ENCODE measurements at places on chromosomes 6 and 20.
A peak's percentile ranks its signal among the peaks of the same experiment; 100 is the strongest.

DNA sequence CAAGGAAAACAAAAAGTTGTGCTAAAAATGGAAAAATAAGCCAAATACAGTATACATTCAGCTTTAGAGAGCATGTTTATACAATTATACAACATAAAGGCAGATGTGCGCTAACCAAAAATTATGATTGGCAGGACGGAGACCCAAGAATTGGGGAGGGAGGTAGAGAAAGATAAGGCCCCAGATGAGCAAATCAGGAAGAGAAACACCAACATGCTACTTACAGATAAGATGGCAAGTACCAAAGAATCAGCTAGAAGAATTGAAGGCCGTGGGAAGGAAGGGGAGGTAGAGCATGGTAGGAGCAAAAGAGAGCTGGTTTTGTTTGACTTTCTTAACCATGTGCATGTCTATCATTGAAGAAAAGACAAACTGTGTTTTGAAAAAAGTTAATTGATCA lies 45.4 kb downstream of the PRND start:
- no peak for DNase-seq

GRCh38 chr6:44034931-44035345 lies 92.3 kb downstream of the MRPL14 start:
- no peak for DNase-seq

- no peak for DNase-seq
Measured at GRCh38 chr6:35501784-35502183, 4.9 kb upstream of the TEAD3 start.

GRCh38 chr6:107319906-107320530 lies 139.3 kb downstream of the PDSS2 start:
- no peak for DNase-seq

- no peak for DNase-seq
Measured at GRCh38 chr6:111417946-111418345, 65.1 kb downstream of the REV3L start.

DNA sequence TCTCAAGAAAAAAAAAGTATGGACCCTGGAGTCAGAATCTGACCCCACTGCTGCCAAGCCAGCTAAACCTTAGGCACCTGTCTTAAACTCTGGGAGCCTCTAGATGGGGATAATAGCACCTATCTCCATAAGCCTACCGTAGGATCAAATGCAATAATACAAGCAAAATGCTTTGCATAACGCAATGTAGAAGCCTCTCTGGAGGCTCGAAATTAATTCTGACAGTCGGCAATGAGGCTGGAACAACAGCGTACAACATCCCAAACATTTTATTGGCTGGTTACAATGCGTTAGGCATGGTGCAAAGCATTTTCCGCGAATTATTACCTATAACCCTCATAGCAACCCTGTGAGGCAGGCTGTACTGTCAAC lies 521 bp downstream of the CDK5RAP1 start:
- peak; percentile 39 for DNase-seq

- DNase-seq = no peak
Measured at GRCh38 chr6:107811591-107812218, 12.4 kb downstream of the SCML4 start.

- no peak for DNase-seq
Measured at GRCh38 chr20:49405696-49406095, 76.8 kb downstream of the KCNB1 start.

DNA sequence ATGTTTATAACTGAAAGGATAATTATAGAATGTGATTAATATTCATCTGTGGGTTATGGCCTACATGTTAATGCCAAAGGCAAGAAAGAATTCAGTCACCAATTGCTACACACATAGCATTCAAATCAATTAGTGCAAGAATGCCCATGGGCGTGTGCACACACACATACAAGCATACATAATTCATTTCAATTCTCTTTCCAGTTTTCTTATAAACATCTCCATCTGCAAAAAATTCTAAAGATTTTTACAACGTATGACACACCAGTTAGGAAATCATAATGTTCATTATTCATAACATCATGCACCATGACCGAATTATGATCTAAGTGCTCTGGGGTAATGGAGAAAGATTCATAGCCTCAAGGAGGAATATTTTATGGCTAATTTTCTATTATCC lies 111.0 kb upstream of the ADTRP start:
- DNase-seq = no peak

DNA sequence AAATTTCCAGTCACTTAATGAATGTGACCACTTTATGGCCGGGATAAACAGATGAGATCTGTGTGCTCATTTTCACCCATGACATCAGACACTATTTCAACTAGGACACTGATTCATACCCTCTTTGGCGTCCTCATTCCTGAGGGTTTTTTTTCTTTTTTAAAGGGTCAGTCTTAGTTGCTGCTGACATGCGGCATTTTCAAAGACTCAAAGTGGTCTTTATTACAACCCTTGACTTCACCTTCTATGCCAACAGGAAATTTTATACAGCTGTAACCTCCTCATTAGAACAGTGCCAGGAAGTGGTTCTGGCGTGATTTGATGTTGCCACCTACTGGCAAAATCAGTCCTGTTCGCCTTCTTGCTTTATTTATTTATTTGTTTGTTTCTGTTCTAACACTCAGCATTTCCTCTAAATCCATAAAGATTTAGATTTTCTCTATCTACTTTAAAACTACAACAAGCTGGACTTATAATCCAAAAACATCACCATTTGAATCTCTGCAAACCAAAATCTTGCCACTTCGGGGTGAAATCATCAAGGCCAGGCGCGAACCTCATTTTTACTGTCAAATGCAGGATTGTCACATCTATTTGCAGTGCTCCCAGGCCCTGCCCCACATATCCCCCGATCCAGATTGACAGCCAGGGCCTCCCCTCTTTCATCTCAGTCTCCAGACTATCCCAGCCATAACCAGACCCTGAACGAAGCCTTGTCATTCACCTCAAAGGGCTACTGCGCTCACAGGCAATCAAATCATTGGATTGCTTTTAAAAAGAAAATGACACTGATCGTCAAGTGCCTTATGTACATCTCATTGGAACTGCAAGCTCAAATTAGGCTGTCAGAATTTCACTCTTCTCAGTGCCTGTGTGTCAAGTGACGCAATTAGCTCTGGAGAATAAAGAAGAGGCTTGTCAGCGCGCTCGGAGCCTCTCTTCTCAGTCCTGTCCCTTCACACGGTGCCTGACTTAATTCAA lies 77.5 kb downstream of the C6orf118 start:
- peak; percentile 36 for DNase-seq

GRCh38 chr6:75802366-75802765 lies 53.3 kb downstream of the MYO6 start:
- no peak for DNase-seq

DNA sequence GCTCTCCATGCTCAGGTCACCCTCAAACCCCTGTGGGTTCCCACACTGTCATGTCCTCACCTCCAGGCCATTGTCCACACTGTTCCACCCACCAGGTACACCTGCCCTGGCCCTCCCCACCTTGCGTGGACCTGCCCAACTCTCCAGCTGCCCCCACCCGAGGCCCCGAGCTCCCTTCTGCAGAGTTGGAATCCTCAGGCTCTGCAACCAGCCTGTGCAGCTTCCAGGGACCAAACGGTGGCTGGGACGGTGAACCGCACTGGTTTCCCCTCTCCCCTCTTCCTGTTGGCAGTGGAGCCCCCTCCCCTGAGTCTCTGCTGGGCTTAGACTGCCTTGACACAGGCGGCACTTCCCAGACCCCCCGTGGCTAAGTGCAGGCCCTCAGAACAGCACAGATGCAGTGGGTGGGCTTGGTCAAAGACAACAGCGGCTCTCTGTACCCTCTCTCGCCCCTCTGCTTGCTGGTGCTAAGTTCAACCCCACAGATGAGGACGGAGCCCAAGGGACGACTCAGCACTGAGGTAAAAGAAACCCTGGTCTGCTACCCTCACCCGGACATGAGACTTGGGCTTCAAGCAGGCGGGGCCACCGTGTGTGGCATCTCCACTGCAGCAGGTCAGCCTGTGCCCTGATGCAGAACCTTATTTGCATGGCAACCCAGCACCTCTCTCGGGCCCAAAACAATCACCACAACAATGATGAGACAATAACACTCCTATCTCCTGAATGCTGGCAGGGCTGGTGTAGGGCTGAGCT lies 11.0 kb downstream of the ZBP1 start:
- no peak for DNase-seq

GRCh38 chr6:28489366-28490204 lies 26.0 kb downstream of the GPX6 start:
- DNase-seq = peak; percentile 72

- no peak for DNase-seq
Measured at GRCh38 chr20:13736436-13737191, 48.1 kb downstream of the ESF1 start.

GRCh38 chr6:79949233-79949632 lies 1.9 kb upstream of the ELOVL4 start:
- DNase-seq = peak; percentile 58

GRCh38 chr20:61149636-61150035 lies 102.4 kb upstream of the CDH4 start:
- no peak for DNase-seq

DNA sequence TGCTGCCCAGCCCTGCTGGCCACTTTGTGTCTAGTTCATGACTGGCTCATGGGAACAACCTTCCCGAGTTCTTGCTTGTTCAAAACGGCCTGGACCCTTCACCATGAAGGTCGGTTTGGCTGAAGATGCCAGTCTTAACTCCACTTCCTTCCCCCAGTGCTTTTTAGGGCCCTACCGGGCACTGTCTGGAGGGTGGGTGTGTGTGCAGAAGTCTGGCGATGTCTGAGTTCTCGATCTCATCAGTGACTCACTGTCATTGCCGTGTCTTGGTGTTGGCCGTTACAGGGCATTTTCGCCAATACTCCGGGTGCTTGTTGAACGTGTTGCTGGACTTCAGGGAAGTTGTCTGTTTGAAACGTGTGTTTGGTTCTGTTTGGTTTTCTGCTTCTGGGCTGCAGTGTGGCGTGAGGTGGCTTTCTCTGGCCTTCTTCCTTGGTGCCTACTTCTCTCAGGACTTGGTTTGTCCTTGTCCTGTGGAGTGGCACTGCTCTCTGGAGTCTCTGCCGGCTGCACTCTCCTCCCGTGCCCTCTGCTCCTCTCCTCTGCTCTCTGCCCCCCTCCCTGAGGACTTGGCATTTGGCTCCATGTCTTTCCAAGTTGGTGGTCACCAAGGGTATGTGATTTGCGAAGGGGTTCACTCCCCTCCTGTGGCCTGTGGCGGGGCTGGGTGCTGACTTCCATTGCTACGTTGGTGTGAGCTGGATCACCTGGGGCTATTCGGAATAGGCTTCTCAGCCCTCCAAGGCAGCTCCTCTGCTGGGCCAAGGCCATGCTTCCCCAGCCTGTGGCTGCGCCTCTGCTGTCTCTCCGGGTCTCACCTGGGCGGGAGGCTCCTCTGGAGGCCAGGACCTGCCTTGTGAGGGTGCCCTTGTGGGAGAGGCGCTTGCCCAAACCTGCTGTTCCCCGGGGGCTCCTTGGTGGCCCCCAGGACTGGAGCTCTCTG lies 38.2 kb downstream of the PYGB start:
- DNase-seq = no peak

- no peak for DNase-seq
Measured at GRCh38 chr6:2129182-2129621, 116.2 kb downstream of the GMDS start.

DNA sequence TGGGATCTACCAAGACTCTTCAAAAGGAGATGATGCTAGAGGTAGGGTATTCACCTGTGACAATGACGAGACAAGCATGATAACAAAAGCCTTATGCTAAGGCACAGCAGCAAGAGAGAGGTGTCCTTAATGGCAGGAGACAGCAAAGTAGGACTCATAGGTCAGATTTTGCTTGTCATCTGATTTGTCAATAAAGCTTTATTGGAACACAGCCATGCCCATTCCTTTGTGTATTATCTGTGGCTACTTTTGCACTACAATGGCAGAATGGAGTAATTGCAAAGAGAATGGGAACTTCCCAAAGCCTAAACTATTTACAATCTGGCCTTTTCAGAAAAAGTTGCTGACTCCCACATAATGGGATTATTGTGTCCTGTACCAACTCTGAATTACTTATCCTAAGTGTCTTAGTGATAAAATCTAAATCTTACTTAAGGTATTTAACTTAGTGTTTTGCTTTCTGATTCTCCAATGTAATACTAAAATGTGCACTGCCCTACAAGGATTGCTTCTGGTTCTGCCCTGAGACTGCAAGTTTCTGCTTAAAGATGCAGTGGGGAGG lies 221.6 kb downstream of the CDC5L start:
- no peak for DNase-seq

DNA sequence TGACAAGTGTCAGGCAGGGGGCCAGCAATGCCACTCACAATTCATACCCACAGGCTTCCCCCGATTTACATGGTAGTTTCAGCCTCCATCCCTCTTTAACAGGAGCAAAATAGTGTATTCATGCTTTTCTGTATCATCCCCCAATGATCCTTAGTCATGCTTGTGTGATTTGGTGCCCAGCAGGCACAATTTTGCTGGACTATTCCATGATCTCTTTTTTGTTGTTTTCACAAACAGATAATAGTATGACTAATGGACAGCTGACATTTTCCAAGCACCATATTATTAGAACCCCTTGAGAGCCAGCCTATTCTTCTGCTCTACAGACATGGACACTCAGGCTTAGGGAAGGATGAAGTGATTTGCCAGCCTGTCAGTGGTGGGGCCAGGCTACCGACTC lies 128.2 kb upstream of the RIPOR2 start:
- DNase-seq = no peak

DNA sequence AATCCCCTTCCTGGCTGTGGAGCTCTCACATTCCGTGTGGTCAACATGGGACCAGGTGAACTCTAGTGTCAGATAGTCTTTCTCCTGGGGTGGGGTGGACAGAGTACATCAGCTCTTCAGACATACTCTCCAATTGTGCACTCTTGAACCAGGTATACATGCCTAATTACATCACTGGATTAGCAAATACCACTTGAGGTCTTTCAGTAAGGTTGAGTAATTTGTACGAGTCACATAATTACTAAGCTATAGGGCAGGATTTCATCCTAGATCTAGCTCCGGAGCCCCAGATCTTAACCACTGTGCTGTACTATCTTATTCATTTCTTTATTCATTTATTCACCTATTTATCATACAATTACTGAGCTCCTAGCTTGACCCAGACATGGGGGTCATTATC lies 821.3 kb downstream of the TFAP2A start:
- DNase-seq = no peak

DNA sequence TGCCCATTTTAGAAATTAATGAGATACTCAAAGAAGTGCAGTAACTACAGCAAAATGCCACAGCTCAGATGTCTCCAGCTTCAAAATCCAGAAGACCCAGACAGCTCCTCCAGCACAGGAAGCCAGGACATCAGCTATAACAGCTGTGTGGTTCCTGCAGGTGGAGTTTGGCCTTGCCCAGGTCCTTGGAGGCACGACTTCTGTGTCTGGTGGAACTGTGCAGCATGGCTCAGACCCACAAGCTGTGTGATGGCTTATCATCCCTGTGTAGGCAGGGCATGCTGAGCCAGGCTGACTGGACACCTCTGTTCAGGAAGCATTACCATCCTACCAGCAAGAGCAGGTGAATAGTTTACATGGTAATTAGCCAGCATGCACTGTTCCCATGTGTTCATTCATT lies 26.5 kb upstream of the CD93 start:
- no peak for DNase-seq

DNA sequence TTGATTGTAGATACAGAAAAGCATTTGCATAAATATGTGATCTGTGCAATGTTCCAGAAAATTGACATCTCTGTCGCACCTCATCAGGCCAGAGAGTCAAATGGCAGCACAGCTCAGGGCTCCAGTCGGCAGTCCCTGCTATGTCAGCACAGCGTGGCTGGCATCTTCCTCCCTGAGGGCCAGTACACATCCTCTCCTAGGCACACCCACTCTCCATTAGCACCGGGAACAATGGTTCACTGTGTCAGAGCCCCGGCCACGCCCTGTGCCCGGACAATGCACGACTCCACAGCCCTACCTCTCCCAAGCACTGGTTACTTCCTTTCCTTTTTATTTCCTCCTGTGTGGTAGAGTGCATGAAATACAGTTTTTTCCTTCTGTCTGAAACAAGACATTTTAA lies 114.9 kb downstream of the FOXC1 start:
- DNase-seq = no peak
